ENCODE measurements at places on chromosomes 3 and 15.

DNA sequence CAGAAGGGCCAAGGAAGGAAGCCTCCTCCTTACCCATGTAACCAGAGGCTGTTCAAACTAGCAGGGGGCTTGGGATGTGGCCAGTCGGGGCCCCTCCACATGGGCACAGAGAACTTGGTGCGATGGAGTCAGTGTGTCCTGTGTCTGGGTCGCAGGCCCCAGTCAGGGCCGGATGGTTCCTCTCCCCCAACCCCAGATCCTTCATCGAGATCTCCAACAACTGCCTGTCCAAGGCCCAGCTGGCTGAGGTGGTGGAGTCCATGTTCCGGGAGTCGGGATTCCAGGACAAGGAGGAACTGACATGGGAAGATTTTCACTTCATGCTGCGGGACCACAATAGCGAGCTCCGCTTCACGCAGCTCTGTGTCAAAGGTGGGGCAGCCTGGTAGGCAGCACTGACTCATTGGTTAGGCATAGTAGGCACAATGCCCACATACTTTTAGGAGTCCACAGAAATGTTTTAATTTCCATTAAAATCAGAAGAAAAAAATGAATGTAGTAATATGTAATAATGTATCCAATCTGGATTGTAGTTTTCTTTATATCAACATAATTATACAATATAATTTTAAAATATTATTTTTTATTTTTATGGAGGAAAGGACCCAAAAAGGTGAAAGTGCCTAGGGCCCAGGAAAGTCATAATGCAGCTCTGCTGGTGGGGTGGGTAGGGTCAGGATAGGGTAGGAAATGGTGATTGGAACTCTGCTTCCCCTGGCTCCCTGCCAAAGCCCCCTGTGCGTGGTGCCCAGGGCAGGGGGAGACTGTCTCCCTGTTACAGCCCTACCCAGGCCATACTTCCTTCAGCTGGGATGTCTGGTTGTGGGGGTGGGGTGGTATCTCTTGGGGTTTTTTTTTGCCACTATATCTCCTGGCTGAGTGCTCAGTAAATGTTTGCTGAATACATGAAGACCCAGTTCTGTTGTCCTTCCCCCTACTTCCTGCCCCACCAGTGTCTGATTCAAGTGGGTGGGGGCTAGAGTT, 18.6 kb downstream of the DUOX1 start:
- DNase-seq = no peak

- DNase-seq = no peak
Measured at GRCh38 chr3:108724101-108724500, 33.1 kb downstream of the RETNLB start.

GRCh38 chr3:59180006-59180405, 130.2 kb upstream of the CFAP20DC start:
- DNase-seq = no peak

DNA sequence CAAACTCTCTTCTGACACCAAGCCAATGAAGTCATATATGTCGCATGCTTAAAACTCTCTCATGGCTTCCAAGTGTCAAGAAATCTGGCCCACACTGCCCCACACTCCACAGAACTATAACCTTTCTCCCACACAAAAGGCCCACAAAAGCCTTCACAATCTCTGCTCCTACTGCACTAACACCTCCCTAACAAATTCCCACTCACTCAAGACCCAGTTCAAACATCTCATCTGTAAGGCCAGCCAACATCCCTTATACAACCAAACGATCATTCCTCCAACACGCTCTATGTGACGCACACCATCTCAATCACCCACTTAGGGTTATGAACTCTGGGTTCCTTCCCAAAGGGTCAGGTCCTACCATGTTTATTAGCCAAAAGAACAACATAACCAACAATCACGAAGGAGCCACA, 13.5 kb downstream of the TBC1D2B start:
- DNase-seq = no peak

DNA sequence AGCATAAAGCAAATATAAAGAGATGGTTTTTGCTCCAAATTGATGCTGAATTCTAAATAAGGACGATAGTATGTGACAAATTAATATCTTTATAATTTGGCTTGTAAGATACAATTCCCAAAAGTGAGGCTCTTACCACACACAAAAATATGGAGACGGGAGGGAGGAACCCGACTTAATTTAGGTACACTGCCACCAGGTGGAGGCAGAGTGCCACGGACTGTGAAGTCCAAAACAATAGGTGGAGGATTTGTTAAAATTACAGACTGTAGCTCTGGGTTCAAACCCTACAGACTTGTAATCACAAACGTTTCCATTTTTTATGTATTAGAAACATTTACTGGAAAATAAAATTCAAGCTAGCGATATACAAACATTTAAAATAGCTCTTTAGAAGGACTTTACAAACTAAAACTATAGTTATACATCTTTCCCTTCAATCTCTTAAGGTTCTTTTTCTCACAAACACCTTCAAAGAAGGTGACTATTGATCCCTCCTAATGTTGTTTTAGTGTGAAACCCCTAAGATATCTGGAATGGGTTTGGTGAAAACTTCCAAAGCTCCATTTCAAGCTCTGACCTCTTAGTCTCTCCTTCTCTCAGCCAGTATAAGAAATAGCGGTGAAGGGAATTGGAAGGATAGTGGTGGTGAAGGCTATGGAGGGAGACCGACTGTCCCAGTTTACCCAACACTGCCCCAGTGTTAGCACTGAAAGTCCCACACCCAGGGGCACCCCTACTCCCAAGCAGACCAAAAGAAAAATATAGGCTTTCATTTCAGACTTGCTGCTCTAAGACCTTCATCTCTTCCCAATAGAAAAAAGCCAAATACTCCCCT, 89.7 kb downstream of the AQP9 start:
- DNase-seq = peak; percentile 35
